ENCODE measurements at places on chromosomes 16 and 17.

GRCh38 chr16:65002265-65002664, 119.6 kb downstream of the CDH11 start:
- no peak for DNase-seq

- DNase-seq, result no peak
Measured at GRCh38 chr17:68777243-68777855, 176.2 kb upstream of the FAM20A start.

DNA sequence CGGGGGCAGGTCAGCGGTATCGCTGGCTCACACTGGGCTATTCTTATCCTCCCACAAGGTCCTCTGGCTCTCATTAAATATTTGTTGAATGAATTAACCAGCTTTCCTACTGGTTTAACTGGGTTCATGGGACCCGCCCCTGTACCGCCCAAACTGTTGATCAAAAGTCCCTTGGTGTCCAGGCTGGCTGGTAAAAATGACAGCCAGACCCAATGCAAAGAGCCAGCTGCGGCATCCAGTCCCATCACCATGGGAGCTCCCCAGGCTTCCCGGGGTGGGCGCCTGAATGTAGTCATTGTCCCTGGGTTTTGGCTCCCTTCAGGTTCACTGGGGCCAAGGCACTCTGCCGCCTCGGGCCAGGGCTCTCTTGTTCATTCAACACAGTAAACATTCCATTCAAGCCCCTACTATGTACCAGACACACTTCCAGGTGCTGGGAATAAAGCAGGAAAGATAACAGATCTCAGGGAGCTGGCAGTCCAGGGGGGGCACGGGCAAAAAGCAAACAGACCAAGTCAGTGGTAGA, 11.7 kb upstream of the ATP2C2 start:
- DNase-seq, result no peak

DNA sequence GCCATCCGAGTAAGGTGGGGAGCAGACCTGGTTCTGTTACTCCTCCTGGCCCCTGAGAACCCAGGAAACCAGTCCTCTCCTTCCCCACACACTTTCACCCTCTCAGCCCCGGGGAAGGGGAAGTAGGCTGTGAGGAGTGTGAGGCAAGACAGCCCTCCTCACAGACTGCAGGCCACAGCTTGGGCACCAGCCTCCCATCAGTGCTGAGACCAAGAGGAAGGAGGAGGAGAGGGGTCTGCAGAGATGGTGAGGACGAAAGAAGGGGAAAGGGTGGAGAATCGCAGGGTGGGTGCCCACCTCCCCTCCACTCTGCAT, 7.0 kb downstream of the G6PC3 start:
- DNase-seq, result no peak

- no peak for DNase-seq
Measured at GRCh38 chr17:55198690-55199370, 65.9 kb upstream of the HLF start.

DNA sequence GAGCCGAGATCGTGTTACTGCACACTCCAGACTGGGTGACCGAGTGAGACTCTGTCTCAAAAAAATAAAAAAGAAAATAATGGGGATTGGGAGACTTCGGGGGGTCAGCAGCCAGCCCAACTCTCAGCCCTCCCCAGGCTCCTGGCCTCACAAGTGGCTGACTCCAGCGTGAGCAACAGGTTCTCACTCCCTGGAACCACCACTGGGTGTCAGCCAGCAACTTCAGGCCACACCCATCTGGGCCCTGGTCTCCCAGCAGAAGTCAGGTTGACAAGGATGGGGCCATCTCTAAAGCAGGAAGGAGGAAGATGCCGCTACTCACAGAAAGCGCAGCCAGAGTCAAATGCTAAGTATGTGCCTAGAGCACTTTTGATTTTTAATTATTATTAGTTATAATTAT, 139.4 kb downstream of the C16orf78 start:
- no peak for DNase-seq

DNA sequence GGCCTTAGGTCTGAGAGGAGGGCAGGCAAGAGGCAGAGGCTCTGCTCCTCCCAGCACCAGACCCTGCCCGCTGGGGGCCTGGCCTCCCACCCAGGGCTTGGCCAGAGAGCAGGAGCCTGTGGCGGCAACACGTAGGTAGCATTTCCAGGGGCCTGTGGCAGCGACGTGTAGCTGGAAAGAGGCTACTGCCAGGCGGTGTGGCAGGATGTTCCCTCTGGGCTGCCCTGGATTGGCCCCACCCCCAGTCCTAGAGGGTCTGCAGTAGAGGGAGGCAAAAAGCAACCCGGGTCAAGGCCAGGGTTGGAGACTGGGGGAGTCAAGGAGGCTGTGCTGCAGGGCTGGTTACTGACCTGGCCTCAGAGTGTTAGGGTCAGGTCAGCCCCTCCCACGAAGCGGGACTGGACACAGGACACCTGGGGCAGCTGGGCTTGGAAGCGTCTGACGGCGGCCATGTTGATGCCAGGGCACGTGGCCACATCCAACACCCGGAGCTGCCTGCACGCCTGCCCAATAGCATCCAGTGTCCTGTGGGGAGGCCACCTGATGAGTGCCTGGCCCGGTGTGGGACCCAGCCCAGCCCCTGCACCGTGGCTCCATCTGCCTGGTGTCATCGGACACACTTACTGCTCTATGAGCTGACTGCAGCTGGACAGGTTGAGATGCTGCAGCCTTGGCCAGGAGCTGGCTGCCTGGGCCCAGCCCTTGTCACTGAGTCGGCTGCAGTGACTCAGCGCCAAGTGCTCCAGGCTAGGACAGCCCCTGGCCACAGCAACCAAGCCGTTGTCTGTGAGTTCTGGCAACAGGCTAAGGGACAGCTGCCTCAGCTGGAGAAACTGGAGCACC, 8.5 kb downstream of the ELMO3 start:
- no peak for DNase-seq

- no peak for DNase-seq
Measured at GRCh38 chr17:60390925-60391470, 935 bp downstream of the USP32 start.

GRCh38 chr16:5928476-5929065, 831.0 kb upstream of the EEF2KMT start:
- no peak for DNase-seq

GRCh38 chr17:7415784-7416183, 4.3 kb upstream of the SPEM1 start:
- no peak for DNase-seq

- DNase-seq, result no peak
Measured at GRCh38 chr17:855569-855968, 73.4 kb downstream of the MRM3 start.

DNA sequence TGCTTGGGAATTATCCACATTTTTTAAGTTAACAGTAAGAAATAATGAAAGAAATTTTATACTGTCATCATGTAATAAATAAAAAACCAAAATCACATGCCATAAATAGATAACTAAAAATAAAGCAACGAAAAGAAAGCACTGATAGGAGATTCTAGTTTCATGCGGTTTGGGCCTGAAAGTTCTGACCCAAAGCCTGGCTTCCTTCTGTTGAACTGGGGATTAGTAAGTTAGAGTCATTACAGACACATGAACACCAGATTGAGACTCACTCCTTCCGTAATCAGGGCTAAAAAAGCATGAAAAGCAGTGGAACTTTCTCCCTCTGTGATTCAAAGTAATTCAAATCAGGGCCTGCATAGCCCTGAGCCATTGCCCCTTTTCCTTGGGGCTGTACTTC, 13.2 kb upstream of the SLC6A2 start:
- DNase-seq, result no peak

DNA sequence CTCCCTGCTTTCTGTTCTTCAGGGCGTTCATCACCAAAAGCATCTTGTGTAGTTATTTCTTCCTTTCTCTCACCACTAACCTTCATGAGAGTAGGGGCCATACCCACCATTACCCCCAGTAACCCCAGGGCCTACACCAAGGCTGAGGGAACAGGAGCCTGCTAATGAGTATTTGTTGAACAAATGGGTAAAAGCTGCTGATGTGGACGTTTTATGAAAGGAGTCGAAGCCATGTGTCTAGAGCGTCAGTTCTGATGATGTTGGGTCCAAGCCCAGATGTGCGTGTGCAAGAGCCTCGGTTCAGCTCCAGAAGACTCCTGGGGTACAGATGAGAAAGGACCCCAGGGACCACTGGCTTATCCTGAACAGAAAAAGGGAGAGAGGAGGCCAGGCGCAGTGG, 77.1 kb upstream of the TBC1D3K start:
- DNase-seq, result no peak

GRCh38 chr16:11079652-11080187, 135.4 kb downstream of the CLEC16A start:
- DNase-seq, result no peak

- DNase-seq, result no peak
Measured at GRCh38 chr17:9928601-9929333, 23.7 kb upstream of the RCVRN start.

DNA sequence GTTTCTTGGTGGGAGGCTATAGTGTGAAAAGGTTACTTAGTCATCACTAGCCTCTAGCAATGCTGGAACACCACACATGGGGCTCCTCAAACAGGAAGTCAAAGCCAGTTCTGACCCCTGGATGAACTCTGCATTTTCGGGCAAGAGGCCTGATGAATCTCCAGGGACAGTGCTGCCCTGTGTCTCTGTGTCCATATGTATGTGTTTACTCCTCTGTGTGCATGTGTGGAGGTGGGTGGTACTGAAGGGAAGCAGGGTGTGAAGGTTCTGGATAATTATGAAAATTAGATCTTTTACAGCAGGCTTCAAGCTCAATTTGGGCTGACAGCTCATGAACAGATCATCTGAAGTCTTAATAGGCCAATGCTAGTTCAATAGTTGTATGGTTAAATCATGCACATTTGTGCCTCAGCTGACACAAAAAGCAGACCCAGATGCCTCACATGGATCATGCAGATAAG, 133.6 kb downstream of the SNX11 start:
- DNase-seq, result no peak

GRCh38 chr16:1206786-1207185, 18.3 kb downstream of the TPSG1 start:
- no peak for DNase-seq

- no peak for DNase-seq
Measured at GRCh38 chr16:87824016-87824990, 45.0 kb downstream of the SLC7A5 start.

GRCh38 chr16:2773188-2773968, 3.7 kb downstream of the ELOB start:
- DNase-seq, result no peak

DNA sequence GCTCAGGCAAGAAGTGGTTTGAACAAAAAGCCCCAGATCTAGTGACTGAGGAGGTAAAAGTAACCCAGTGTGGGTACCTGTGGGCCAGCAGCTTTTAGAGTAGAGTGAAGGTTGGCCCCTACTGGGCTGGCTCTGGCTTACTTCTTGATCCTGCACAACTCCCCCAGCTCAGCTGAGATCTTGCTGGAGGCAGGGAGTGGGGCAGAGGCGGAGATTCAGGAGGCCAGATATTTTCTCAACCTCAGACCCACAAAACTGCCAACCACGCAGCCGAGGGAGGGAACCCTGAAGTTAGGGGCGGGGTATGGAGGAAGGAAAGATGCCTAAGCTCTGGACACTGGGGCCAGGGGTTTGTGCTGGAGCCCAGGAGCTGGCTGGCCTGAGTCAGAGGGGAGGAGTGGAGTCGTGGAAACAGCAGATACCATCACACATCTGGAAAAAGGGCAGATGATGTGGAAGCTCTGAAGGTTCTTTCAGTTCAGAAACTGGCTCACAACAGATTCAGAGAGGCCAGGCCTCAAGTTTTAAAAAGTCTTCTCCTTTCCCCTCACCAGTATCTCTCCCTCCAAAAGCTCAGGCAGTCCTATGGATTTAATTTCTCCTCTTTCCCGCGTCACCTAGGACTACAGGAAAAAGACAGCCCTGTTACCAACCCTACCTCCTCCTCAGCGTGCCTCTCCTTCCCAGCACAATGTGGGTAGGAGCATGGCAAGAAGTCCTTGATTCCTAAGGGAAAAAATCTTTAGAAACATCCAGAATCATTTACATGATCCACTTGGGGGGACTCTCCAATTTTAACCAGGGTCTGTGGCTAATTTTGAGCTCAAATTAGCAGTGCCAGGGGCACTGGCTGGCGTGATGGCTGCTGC, 48.1 kb downstream of the MYO18A start:
- DNase-seq, result peak; percentile 52

DNA sequence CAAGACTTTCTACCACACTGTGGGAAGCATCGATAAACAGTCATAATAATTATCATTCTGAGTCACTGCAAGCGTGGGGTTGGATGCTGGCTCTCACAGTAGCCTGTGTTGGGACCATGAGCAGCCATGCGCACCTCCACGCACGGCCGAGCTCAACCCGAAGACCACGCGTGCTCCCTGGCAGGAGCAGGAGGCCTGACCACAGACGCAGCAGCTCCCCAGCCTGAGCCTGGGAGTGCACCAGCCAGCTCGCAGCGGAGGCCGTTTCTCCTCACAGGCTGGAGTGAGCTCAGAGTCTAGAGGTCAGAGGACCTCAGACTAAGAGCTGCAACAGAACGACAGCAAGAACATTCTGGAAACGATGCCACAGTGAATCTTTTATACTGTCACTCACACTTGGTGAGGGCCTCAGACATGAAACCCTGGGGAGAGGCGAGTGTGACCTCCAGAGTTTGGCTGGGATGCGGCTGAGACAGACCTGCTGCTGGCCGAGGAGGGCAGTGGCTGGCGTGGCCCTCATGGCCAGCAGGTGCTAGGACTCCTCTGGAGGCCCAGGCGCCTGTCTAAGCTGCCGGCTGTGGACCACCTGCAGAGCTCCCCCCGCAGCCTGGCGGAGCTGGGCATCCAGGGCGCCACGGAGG, 6.0 kb downstream of the NDUFAF8 start:
- DNase-seq, result no peak

All from thoracic aorta (tissue), 2 donors.